Fibroblast of skin of left quadriceps (primary cell): ENCODE measurements at places on chromosomes 1 and 21.

DNA sequence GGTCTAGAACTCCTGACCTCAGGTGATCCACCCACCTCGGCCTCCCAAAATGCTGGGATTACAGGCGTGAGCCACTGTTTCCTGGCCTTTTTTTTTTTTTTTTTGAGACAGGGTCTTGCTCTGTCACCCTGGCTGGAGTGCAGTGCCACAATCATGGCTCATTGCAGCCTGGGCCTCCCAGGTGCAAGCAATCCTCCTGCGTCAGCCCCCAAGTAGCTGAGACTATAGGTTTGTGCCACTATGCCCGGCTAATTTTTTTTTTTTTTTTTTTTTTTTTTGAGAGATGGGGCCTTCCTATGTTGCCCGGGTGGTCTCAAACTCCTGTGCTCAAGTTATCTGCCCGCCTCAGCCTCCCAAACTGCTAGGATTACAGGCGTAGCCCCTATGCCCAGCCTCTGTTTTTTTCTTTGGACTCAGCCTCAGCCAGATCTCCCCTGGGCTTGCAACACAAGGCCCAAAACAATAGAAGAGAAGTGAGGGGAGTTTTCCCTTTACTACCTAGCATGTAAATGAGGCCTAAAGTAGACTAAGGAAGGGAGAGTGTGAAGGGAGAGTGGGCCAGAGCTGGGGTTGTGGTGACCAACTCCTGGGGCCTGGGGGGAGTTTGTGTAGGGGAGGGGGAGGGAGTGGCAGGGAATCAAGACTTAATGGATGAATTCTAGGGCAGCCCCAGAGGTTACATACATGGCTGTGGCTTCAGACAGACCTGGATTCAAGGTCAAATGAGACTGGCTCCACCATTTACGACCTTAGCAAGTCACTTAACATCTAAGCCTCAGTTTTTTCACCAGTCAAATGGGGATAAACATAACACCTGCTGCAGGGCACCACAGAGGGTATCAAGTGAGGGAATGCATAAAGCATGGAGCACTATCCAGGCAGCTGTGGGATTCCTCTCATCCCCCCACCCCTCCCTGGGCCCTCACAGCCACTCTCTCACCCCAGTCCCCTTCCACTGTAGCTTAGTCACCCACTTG, 1.6 kb upstream of the CD52 start:
- no peak for DNase-seq

GRCh38 chr21:45578811-45579381, 36.7 kb upstream of the SLC19A1 start:
- no peak for DNase-seq

GRCh38 chr1:67713057-67713846, 28.3 kb downstream of the GADD45A start:
- peak; percentile 61 for DNase-seq

- DNase-seq, result no peak
Measured at GRCh38 chr1:180486092-180486491, 16.3 kb downstream of the ACBD6 start.

- no peak for DNase-seq
Measured at GRCh38 chr1:7669559-7670311, 101.4 kb upstream of the VAMP3 start.

DNA sequence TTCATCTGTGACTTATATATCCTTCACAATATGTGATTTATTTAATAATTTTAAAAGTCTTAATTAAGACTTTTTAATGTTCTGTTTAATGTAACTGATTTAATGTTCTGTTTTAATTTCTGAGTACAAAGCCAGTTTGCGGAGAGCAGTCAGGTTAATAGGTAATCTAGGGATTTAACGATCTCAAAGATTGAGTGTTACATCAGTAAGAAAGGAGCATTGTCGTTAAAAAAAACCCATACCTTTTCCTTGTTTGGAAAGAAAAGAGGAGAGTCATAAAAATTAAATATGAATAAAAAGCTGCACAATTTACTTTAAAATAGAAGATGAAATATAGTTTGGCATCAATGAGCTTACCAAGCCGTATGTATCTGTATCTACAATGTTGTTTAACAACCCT, 621.4 kb downstream of the KIF26B start:
- DNase-seq, result no peak

DNA sequence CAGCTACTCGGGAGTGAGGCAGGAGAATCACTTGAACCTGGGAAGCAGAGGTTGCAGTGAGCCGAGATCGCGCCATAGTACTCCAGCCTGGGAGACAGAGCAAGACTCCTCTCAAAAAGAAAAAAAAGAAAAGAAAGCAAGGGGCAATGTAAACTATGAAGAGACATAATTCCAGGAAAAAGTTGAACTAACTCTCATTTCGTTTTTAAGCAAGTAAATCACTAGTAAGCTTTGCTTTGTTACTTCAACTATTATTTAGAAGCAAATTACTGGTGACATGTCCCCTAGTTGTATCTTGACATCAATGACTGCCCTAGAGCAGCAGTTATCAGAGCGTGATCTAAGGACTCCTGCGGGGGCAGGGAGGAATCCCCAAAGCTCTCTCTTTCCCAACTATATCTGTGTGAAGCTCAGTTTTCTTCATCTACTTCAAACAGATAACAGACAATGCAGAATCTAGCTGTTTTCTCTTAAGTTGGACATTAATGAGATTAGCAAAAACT, 18.7 kb downstream of the CLSTN1 start:
- DNase-seq, result no peak

- no peak for DNase-seq
Measured at GRCh38 chr21:14080040-14080763, 130.6 kb downstream of the LIPI start.

- DNase-seq, result no peak
Measured at GRCh38 chr1:217311766-217312165, 319.1 kb downstream of the GPATCH2 start.

GRCh38 chr1:240965581-240966091, 353.7 kb upstream of the GREM2 start:
- no peak for DNase-seq

GRCh38 chr1:206496131-206496793, 11.1 kb upstream of the RASSF5 start:
- no peak for DNase-seq

- no peak for DNase-seq
Measured at GRCh38 chr1:55316502-55316901, 101.3 kb upstream of the USP24 start.

- DNase-seq, result no peak
Measured at GRCh38 chr1:232554409-232554808, 75.5 kb downstream of the SIPA1L2 start.

DNA sequence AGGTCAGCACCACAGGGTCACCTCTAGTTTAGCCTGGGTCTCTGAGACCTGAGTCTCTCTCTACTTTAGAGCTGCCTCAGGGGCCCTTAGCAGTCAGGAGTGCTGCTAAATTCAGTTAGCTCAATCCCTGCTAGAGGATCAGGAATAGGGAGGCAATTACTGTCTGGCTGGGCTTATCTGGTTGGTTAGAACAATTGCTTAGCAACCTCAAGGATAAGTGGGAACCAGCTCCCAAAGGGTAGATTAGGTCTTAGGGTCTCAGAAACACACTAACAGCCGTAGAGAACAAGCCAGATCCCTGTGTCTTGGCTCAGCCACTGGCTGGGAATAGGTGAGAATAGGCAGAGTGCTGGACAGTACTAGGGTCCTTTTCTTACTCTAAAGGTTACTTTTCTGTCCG, 7.7 kb downstream of the PM20D1 start:
- no peak for DNase-seq

DNA sequence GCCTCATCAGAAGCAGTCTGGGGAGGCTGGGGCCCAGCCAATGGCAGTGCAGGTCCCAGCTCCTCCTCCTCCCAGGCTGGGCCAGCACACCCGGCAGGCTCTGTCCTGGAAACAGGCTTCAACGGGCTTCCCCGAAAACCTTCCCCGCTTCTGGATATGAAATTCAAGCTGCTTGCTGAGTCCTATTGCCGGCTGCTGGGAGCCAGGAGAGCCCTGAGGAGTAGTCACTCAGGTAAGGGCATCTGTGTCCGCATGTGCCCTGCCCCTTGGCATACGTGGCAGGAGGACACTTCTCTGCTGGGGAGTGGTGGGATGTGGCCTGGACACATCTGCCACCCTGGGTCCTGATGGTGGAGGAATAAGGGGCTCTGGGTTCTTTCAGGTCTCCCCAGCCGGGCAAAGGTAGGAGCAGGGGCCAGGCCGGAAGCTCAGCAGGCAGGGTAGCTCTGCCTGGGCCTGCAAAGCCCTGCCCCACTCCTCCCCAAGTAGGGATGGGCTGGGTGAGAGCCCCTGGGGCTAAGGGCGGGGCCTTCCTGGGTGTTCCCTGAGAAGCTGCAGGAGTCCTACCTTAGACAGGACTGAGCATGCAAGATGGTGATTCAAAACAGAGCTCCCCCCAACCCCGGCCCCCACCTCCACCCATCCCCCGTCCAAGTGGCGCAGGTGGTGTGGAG, at the start of gene GJB5:
Gene GJB5 (plus strand): TSS at position 84 of the 674 bp plus-strand sequence. CDS start 2,284 bp downstream, outside the sequence.
- DNase-seq, result no peak

DNA sequence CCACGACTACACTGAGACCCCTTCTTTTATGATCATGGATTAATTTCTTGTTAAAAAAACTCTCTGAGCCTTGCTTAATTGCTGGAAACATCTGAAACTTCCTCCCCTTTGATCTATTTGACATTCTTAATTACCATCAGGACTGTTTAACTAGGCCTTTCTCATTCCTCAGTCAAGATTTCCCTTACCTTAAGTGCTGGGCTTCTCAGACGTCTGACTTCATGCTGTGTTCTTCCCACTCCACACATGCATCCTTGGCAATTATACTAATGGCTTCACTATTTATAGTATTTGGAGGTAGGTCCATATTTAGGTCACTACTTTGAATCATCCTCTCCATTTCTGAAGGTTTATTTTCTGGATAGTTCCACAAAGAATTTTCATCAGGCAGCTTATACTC, 341.3 kb upstream of the TMPRSS15 start:
- no peak for DNase-seq

DNA sequence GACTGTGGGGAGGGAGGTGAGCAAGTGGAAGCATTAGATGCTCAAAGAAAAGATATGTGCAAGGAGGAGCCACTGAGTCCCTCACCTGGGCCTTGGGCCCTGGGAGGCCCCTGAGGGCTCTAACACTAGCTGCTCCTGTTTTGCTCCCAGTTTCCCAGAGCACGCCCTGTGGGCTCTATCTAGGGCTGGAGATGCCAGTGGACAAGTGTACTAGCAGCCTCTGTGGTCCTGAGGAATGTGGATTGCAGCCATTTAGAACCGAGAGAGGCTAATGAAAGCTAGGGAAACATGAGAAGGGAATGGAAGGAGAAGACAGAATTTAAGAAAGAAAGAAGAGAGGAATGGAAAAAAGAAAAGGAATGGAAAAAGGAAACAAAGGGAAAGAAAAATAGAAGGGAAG, 10.0 kb upstream of the TBX15 start:
- no peak for DNase-seq

DNA sequence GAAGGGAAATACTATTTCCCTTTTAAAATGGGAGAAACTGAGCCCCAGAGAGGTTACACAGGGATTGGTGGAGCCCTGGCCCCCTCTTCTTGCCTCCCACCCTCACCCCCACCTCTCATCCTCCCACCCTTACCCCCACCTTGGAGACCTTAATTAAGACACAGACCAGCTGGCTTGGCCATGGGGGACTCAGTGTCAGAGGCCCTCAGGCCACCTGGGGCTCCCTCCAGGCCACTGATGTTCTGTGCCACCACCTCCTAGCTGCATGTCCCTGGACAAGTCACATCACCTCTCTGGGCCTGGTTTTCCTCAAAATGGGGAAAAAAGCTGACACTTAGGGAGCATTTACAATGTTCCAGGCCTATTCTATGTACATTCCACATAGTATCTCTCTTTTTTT, 51.5 kb downstream of the SDC3 start:
- DNase-seq, result no peak

GRCh38 chr1:65918564-65918963, 125.9 kb downstream of the PDE4B start:
- DNase-seq, result no peak

GRCh38 chr1:94609619-94610018, 68.1 kb upstream of the F3 start:
- no peak for DNase-seq

DNA sequence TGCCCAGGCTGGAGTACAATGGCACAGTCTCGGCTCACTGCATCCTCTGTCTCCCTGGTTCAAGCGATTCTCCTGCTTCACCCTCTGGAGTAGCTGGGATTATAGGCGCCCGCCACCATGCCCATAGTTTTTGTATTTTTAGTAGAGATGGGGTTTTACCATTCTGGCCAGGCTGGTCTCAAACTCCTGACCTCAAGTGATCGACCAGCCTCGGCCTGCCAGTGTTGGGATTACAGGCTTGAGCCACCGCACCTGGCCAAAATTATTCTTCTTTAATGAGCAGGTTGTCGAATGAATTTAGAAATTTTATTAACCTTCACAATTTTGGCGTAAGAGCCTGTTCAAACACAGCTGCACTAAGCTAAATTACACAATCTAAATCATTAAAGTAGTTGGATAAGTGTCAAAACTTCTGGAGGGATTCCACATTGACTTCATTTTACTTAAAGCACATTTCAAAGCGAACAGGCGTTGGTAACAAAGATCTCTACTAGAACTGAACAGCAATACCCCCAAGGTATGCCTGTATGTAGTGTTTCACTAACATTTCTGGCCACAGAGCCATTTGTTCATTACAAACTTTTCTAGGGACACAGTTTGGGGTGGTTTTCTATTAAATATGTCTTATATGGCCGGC, 5.2 kb upstream of the CTH start:
- no peak for DNase-seq

DNA sequence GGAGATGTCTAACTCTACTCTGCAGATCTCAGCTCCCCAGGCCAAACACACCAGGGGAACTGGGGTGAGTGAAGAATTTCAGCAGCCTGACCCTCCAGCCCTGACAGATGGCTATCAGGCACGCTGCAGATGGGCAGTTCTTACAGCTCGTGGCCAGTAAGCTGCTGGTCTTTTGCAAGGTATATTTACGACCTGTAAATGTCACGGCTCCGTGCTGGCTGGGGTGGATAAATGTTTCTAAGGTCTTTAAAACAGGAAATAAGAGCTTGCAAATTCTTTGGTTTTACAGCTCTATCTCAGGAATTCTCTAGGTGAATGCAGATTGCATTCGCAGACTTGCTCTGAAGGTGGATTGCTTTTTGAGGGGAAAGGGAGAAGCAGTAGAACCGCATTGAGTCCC, 10.1 kb downstream of the DOP1B start:
- DNase-seq, result no peak

- no peak for DNase-seq
Measured at GRCh38 chr1:117093870-117094621, 27.5 kb downstream of the TRIM45 start.
